ENCODE measurements at places on chromosomes 5 and 9.

DNA sequence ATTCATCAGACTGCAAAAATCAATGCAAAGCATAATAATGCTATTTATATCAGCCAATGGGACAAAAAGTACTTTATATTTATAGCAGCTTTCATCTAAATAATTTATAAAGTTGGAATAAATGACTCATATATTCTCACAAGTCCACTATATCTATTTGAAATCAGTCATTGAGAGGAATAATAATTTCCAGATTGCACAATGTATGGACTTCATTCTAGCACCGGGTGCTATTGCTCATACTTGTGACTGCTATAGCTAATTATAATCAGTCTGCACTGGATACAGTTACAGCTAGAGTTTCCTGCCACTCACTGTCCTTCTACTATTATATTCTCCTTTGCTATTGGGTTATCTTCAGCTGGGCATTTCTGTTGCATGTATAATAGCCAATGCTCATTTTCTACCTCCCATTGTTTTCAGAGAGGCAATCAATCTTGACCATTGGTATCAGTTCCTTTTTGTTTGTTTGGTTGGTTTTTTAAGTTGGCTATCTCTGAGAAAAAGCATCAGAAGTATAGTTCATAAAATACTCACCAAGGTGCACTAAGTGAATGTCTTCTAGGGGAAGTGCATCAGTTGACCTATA is 1.9 kb downstream of the CDH18 start:
- no peak for DNase-seq

DNA sequence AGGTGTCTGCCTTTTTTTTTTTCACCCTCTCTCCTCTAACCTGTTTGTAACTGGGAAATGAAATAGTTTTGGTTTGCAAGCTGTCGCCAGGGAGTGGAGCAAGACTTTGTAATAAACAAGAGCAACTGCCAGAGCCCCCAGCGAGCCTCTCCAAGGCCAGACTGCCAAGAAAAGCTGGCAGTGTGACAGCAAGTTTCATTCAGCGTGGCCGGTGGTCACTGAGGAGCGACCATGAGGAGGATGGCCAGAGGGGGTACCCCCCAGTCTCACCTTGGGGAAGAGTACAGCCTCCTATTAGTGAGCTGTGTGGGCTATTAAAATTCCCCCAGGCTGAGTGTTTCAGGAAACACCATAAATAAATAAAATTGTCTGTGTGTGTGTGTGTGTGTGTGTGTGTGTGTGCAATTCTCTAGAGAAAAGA is 49.9 kb downstream of the ZFAND5 start:
- no peak for DNase-seq

GRCh38 chr9:122191584-122191983 is 31.9 kb downstream of the MORN5 start:
- no peak for DNase-seq

- no peak for DNase-seq
Measured at GRCh38 chr5:76625087-76625815, 2.0 kb upstream of the F2RL2 start.

GRCh38 chr9:93597871-93598646 is 21.7 kb downstream of the PHF2 start:
- DNase-seq, result no peak

GRCh38 chr9:31612336-31613030 is 772.0 kb upstream of the ACO1 start:
- no peak for DNase-seq

DNA sequence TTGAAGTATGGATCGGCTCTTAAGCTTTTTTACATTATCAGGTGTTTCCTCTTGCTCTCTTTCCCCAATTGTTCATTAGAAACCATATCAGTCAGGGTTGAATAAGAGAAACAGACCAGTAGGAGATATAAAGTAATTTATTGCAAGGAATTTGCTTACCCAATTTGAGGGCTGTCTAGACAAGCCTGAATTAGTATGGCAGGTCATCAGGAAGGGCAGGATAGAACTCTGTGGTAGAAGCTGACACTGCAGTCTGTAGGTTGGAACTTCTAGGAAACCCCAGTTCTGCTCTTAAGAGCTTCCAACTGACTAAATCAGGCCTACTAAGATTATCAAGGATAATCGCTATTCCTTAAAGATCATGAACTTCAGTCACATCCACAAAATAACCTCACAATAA is 24.3 kb downstream of the ISOC1 start:
- no peak for DNase-seq

DNA sequence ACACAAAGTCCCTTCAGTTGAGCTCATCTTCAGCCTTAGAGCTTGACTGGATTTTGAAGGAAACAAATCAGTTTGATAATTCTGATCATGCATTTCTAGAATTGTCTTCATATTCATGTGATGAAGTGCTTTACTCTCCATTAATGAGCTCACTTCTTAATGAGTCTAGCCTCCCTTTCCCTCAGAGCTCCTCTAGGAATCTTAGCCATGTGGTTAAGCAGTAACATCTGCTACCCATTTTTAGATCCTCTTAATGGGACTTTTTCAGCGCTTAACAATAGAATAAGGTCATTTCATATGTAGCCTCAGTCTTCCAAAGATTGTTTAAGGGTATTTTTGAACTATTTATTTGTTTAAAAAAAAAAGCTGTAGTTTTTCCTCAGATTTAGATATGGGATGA is 36.9 kb upstream of the LURAP1L start:
- no peak for DNase-seq

GRCh38 chr5:58860680-58861079 is 277.8 kb downstream of the RAB3C start:
- DNase-seq, result no peak

DNA sequence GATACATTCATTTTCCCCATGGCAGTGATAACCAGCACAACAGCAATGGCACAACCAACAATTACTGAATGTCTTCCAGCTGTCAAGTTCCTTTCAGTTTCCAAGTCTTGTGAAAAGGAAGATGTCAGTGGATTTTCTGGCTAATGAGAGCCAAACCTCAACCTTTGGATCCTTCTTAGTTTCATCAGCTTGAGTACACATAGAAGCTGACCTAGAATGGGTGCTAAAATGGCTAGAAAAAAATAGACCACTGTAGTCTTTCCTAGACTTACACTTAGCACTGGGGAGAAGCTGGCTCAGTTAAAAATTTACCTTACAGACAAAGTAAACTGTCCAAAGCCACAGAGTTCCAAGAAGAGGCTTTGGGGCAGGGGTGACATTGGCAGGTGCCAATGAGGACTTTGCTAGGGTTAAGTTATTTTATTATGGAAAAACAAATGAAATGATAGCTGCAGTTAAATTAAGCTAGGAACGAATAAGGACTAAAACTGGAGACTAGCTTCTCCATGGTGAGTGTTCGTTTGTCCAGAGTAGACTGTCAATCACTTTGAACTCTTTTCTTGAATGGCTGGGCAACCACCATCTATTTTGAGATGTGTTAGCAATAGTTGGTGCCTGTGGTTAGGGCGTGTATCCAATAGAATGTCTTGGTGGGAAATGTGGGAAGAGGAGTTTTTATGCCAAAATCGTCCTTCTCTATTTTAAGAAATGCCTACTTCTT is 25.9 kb upstream of the TXN start:
- no peak for DNase-seq

- no peak for DNase-seq
Measured at GRCh38 chr9:2390028-2390427, 231.6 kb upstream of the VLDLR start.

- no peak for DNase-seq
Measured at GRCh38 chr9:80066931-80067330, 495.2 kb downstream of the TLE4 start.

- DNase-seq, result no peak
Measured at GRCh38 chr9:110006657-110007056, 201.3 kb downstream of the C9orf152 start.

- DNase-seq, result peak; percentile 81
Measured at GRCh38 chr9:19488721-19489120, 79.9 kb downstream of the ACER2 start.

- DNase-seq, result no peak
Measured at GRCh38 chr5:179923436-179923835, 15.7 kb upstream of the TBC1D9B start.

GRCh38 chr5:62649476-62650113 is 71.0 kb downstream of the LRRC70 start:
- no peak for DNase-seq
